Calu3 (cell line): ENCODE measurements at places on chromosomes 16 and 17. TPM values are rescaled to one million over a fixed set of nuclear protein-coding genes. Genes with fewer than 3 reads are reported as not detected.

GRCh38 chr16:563072-563644 is 3.0 kb downstream of the PRR35 start:
- no peak for DNase-seq
- H3K4me1 ChIP-seq = no peaks in the 10 kb centered on the region
- H3K27me3 ChIP-seq = peaks cover 67% of the 10 kb centered on the region
- no peaks in the 10 kb centered on the region for H3K36me3 ChIP-seq
- H3K27ac ChIP-seq = no peak overlapping the region

GRCh38 chr17:32157225-32157624 is 14.9 kb downstream of the RHOT1 start:
- H3K27ac ChIP-seq = no peak overlapping the region
- peaks cover 15% of the 10 kb centered on the region for H3K4me1 ChIP-seq
- DNase-seq = no peak
- H3K4me3 ChIP-seq = no peak overlapping the region

DNA sequence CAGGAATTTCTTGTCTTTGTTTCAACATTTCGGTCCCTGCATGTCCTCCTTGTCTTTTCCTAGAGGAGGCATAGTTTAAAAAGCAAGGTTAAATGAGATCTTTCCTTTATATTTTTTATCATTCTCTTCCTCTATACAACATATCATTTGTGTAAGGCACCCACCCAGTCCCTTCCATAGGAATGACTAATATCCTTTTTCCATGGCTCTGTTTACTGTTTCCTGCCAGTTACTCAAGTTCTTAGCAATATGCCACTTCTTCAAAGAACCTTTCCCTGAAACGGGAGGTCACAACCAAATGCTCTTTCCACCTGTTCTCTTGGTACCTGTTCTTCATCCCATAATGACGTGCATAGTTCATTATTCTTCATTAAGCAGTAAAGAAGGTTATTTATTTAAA is 1237.1 kb upstream of the GOT2 start:
- DNase-seq = no peak
- H3K36me3 ChIP-seq = no peaks in the 10 kb centered on the region
- H3K4me3 ChIP-seq = no peak overlapping the region
- no peak overlapping the region for H3K27ac ChIP-seq
- H3K4me1 ChIP-seq = no peaks in the 10 kb centered on the region

GRCh38 chr17:39643271-39643670 is 6.3 kb downstream of the STARD3 start:
- H3K4me1 ChIP-seq = peaks cover 62% of the 10 kb centered on the region
- no peaks in the 10 kb centered on the region for H3K27me3 ChIP-seq
- H3K36me3 ChIP-seq = peaks cover 23% of the 10 kb centered on the region
- H3K27ac ChIP-seq = no peak overlapping the region
- no peak overlapping the region for H3K4me3 ChIP-seq

- H3K4me3 ChIP-seq = no peak overlapping the region
- H3K27me3 ChIP-seq = peaks cover 86% of the 10 kb centered on the region
- H3K4me1 ChIP-seq = no peaks in the 10 kb centered on the region
- H3K36me3 ChIP-seq = no peaks in the 10 kb centered on the region
- no peak for DNase-seq
These were observed 30.5 kb downstream of the PLCG2 start for GRCh38 chr16:81809567-81809966.

DNA sequence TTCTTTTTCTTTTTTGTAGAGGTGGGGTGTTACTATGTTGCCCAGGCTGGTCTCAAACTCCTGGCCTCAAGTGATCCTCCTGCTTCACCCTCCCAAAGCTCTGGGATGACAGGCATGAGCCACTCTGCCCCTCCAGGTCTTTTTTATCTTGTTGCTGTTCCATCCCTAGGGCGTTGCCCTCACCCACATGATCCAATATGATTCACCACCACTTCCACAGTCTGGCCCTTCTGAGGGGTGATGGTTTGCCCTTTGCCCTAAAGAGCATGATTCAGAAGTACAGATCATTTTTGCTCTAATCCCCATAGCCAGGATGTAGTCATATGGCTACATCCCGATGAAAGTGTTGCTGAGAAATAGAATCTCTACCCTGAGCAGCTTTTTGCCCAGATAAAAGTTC is 18.8 kb downstream of the STX4 start:
- peaks cover 15% of the 10 kb centered on the region for H3K36me3 ChIP-seq
- DNase-seq = peak; percentile 40
- no peak overlapping the region for H3K4me3 ChIP-seq
- H3K4me1 ChIP-seq = peaks cover 12% of the 10 kb centered on the region

DNA sequence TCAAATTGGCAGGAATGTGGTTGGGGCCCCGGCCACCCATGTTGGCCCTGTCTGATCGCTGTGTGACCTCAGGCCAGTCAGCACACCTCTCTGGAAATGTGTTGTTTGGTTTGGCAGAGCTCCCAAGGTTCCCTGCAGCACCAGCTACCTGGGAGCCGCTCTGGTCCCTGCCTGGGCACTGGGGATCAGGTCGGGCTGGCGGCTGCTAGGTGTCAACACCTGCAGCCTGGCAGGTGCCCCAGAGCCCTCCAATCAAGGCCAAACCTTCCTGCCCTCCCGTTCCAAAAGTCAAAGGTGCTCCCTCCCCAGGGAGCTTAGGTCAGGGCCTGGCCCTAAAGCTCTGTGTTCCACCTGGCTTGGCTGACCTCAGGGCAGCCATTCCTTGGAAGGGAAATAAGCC is 55.9 kb downstream of the ZDHHC7 start:
- no peak overlapping the region for H3K4me3 ChIP-seq
- H3K27ac ChIP-seq = no peak overlapping the region
- no peaks in the 10 kb centered on the region for H3K4me1 ChIP-seq
- H3K36me3 ChIP-seq = no peaks in the 10 kb centered on the region
- peak; percentile 22 for DNase-seq
- H3K27me3 ChIP-seq = peaks cover 26% of the 10 kb centered on the region

DNA sequence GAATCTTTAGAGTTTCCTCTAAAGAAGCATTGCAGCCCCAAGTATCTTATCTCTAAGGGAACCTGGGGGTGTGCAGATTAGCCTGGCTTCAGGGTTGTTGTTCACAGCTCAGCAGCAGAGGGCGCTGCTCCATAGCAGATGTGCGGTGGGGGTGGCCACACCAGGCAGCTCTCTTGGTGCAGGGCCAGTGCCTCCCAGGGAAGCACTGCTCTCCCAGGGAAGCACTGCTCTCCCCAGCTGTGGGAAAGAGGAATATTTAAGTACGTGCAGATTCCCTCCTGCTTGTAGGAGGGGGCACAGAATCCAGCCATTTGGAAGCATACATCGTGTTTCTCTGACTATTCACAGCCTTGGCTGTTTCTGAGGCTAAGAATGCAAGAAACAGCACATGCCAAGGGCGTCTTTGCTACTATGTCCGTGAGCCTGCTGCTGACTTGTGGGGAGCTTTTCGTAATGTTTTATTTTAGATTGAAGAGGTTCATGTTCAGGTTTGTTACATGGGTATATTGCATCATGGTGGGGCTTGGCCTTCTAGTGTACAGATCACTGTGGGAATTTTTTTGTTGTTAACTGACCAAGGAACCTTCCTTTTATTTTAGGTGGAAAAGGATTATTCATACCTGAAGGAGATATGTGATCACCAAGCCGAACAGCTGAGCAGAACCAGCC is 217.8 kb downstream of the SPECC1 start:
- H3K4me1 ChIP-seq = peaks cover 11% of the 10 kb centered on the region
- H3K27ac ChIP-seq = no peak overlapping the region
- no peaks in the 10 kb centered on the region for H3K27me3 ChIP-seq
- H3K36me3 ChIP-seq = no peaks in the 10 kb centered on the region

GRCh38 chr17:64788286-64789060 is 126.4 kb upstream of the SMURF2 start:
- no peak overlapping the region for H3K27ac ChIP-seq
- no peak for DNase-seq

DNA sequence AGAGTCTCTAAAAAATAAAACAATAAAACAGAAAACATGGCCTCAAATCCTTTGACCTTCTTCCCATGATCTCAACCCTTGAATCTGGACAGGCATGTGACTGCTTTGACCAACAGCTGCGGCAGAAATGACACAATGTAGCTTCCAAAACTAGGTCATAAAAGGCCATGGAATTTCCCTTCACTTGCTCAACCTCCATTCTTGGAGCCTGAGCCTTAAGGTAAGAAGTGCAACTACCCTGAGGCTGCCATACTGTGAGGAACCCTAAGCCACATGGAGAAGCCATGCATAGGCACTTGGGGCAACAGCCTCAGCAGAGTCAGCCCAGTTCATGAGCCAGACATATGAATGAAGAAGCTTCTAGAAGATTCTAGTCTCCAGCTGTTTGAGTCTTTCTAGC is 75.7 kb upstream of the BRD7 start:
- no peaks in the 10 kb centered on the region for H3K36me3 ChIP-seq

ZNF287 gene
- total RNA-seq = not detected in 2 replicates

HOXB6 gene
- total RNA-seq = 140 and 144 TPM in 2 replicates

ABCA8 gene
- not detected in 2 replicates for total RNA-seq

IRX3 gene
- 5.7 TPM in 2 replicates for total RNA-seq

SLC5A10 gene
- not detected in 2 replicates for total RNA-seq

NRN1L gene
- not detected in 2 replicates for total RNA-seq
